Spinal cord (tissue), 10 donors: ENCODE measurements at places on chromosomes 11 and 22.

DNA sequence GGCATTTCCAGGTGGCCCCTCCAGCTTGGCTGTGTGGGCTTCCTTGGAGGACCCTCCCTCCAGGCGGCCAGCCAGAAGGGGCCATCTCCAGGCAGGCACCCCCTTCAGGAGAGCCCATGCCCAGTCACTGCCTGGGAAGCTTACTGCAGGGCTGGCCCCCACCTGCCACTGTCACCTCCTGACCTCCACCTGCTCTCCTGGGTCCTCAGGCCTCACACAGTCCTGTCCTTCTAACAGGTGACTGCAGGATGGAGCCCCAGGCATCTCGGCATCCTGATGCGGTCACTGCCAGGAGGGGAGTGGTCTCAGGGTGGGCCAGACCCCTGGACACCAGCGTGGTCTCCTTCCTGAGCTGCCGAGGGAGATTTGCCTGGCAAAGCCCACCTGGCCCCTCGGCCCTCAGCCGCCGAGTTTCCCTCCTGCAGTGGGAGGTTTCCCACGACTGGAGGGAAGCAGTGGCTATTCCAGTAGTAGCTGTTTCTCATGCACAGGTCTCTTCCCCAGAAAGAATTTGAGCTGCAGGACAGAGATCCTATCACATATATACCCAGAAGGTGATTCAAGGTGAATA is 13.0 kb downstream of the TBX1 start:
- DNase-seq = no peak

GRCh38 chr11:15179167-15179566 is 64.4 kb downstream of the INSC start:
- no peak for DNase-seq

DNA sequence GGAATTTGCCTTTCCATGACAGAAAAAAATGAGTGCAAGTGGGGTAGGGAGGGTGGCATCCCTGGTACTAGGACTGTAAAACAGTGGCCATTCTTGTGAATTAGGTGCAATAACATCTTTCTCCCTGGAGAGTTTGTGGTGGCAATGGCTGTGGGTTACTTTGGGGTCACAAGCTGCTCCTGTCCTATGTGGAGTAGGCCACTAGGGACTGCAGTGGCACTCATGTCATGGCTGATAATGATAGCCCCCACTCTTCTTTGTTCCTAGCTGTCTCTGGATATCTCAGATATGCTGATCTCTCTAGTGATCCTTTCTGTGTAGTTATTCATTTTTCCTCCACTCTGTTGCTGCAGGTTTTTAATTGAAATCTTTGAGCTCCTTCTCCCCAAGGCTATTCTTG is 270.5 kb upstream of the CHORDC1 start:
- DNase-seq = no peak

DNA sequence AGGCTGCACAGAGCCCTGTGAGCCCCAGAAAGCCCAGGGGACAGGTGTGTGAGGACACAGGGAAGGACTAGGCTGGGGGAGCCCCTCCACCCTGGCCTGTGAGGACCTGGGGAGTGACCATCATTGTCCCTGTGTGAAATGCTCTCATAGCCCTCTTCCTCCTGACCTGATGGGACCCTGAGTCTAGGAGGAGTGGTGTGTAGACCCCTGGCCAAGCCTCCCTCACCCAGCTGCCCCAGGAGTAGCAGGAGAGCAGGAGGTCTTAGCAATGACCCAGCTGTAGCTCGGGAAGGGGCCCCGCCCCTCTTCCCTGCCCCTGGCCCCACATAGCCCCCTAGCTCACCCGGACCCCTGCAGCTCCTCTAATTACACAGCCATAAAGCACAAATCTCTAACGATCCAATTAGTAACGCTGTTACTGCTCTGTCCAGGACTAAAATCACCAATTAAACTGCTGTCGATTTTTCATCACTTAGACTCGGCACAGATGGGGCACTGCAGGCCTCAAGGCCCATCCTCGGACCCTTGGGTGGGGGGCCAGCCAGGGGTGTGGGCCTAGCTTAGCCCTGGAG is 6.6 kb upstream of the CABP7 start:
- DNase-seq = no peak

GRCh38 chr22:48666620-48667019 is 1161.1 kb downstream of the BRD1 start:
- no peak for DNase-seq

GRCh38 chr11:62954478-62954877 is 30.3 kb downstream of the SLC22A6 start:
- DNase-seq = no peak

- DNase-seq = no peak
Measured at GRCh38 chr11:110710628-110711381, 1.4 kb downstream of the ARHGAP20 start.

GRCh38 chr22:37258753-37259401 is 14.8 kb upstream of the RAC2 start:
- DNase-seq = no peak

DNA sequence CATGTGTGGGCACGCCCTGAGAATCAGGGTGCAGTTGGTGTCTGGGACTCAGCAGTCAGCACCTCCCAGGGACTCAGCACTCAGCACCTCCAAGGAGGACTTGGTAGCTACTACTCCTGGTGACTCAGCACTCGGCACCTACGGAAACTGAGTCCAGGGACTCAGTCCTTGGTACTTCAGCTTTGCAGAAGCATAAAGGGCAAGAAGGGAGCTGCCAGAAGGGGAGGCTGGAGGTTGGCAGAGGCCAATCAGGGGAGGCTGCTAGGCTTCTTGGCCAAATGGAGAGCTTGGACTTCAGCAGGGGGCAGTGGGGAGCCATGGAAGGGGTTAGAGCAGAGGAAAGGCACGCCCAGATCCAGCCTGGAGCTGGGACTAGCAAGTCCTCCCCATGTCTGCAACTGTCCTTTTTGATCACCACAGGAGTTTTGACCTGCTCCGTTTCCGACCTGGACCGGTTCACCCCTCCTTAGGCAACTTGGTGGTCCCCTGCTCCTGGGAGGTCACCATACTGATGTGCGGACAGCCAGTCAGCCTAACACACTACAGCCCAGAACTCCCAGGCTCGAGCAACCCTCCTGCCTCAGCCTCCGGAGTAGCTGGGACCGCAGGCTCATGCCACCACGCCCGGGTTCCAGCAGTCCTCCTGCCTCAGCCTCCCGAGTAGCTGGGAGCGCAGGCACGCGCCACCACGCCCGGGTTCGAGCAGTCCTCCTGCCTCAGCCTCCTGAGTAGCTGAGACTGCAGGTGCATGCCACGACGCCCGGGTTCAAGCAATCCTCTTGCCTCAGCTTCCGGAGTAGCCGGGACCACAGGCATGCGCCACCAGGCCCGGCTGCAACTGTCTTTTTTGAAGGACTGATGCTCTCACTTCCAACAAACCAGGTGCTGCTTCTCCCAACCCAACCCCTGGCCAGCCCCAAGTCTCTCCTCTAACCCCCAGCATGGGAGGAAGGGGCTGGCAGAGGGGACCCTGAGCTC is 1.5 kb downstream of the ANO9 start:
- no peak for DNase-seq

GRCh38 chr11:47005441-47005840 is 68.9 kb downstream of the CSTPP1 start:
- DNase-seq = no peak

GRCh38 chr11:27012234-27012921 is 18.5 kb downstream of the FIBIN start:
- DNase-seq = peak; percentile 69

- DNase-seq = peak; percentile 69
Measured at GRCh38 chr11:8809939-8810539, 101.0 kb upstream of the AKIP1 start.

- DNase-seq = no peak
Measured at GRCh38 chr11:100141201-100141600, 545.9 kb upstream of the ARHGAP42 start.

DNA sequence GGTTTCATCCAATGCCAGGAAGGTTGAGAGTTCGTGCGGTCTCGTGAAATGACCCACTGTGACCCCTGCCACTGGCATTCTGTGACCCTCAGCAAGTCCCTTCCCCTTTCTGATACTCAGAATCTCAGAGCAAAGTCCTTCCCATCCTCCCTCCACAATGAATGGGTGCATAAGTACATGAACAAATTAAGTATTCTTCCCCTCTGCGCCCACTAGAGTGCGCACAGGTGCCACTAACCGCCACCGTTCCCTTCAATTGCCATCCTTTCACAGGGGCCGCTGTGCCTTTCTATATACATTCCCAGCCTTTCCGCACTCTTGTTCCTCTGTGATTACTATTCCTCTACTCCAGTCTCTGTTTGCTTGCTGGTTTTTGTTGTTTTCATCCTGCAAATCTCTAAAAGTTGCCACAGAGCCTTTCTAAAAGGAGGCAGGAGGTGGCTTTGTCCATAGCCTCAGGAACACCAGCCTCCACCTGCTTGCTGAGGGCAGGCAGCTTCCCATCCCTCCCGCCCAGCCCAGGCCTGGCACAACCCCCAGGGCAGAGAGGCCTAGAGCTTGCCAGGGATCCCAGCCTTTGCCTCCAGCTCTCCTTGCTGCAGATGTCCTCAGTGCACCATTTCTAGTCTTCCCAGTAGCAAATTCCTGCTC is 6.7 kb upstream of the AP1B1 start:
- DNase-seq = peak; percentile 75

DNA sequence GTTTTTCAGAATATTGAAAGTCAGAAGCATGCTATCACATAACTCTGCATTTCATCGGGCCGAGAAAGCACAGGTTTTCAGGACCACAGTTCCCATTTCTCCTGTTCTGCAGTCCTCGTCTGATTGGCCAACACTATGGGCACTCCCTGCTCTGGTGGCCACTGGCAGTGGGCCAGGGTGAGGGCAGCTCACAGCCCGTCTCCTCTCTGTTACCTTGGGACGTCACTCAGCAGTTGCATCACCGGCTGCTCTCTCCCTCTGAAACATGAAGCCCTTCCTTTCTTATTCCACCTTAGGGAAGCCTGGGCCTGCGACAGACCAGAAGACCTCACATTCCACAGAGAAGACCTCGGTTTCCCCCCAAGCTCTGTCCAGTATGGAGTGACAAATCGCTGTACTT is 11.4 kb upstream of the MICAL3 start:
- no peak for DNase-seq

DNA sequence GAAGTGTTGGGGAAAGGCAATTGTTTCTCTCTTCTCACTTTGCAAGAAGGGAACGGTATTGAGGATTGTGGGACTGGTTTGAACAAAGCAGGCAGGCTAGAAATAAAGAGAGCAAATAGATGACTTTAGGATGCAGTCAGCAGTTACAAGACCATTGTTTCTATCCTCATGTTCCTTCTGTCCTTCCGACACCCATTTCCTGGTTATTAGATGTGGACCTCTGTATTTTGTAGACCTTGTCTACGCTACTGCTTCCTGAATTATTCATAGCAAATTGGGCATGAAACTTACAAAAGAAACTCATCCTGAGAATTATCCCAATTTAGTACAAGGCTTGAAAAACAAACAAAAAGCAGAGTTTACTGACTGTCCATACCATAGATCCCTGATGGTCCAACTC is 656.3 kb downstream of the NTM start:
- no peak for DNase-seq

GRCh38 chr22:32808038-32808445 is 6.5 kb downstream of the TIMP3 start:
- no peak for DNase-seq

DNA sequence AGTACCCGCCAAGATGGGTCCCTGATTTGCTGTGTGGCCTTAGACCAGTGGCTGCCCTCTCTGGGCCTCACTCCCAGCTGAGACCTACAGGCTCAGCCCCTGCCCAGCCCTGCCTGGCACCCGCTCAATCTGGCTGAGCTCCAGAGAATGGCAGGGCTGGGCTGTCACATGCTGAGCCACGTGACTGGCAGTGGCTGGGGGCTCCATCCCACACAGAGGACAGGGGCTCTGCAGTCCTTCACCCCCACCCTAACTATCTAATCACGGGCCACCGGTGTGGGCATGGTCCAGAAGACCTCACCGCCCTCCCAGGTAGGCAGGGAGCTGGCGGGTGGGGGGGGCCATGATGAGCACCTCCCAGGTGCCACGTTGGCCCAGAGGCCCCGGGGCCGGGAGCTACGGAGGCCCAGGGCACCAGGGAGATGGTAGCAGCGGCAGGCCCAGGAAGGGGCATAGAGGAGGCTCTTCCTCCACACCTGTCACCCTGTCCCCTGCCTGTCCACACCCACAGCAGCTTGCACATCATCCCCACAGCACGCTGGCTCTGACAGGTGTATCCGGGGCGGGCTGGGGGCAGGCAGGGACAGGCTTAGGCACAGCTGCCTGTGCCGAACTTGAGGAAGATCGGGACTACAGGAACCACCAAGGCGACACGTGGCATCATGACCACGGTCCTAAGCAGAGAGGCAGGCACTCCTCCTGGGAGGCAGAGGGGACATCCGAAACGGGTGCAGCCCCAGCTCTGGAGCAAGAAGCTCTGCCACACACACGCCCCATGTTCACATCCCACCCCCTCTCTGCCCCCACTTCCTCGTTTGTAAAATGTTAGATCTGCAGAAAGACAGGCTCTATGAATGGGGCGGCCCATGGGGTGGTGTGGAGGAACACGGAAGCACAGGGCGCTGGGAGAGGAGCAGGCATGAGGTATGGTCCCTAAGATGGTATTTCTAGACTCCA is 1.5 kb upstream of the ALDH3B1 start:
- peak; percentile 48 for DNase-seq

- DNase-seq = no peak
Measured at GRCh38 chr11:107468596-107468995, 11.0 kb upstream of the CWF19L2 start.
